ENCODE measurements at places on chromosomes 16 and 17. TPM values are rescaled to one million over a fixed set of nuclear protein-coding genes. Genes with fewer than 3 reads are reported as not detected.

STX1B gene
- 0.83 TPM for total RNA-seq

CES1 gene
- total RNA-seq, result 24.7 TPM

CAPNS2 gene
- total RNA-seq, result not detected

ST3GAL2 gene
- 4.4 TPM for total RNA-seq

PPP1R1B gene
- 42.8 TPM for total RNA-seq

KRTAP2-3 gene
- not detected for total RNA-seq

CCL16 gene
- not detected for total RNA-seq

OTOP2 gene
- total RNA-seq, result not detected

SPNS3 gene
- total RNA-seq, result 0.65 TPM

FOXN1 gene
- total RNA-seq, result not detected

ANKS4B gene
- total RNA-seq, result 0.72 TPM

KRTAP9-3 gene
- not detected for total RNA-seq

TEKT5 gene
- total RNA-seq, result not detected

RAB26 gene
- total RNA-seq, result 25.8 TPM

KRTAP2-1 gene
- total RNA-seq, result not detected

TP53TG3D gene
- total RNA-seq, result not detected

DBF4B gene
- total RNA-seq, result 1.0 TPM

OR1A1 gene
- not detected for total RNA-seq

KRT31 gene
- total RNA-seq, result not detected

All from pancreas (tissue), 10 donors.